ENCODE measurements at places on chromosomes 7 and 10.

GRCh38 chr10:114715171-114715670 lies 57.1 kb upstream of the ABLIM1 start:
- DNase-seq, result no peak

DNA sequence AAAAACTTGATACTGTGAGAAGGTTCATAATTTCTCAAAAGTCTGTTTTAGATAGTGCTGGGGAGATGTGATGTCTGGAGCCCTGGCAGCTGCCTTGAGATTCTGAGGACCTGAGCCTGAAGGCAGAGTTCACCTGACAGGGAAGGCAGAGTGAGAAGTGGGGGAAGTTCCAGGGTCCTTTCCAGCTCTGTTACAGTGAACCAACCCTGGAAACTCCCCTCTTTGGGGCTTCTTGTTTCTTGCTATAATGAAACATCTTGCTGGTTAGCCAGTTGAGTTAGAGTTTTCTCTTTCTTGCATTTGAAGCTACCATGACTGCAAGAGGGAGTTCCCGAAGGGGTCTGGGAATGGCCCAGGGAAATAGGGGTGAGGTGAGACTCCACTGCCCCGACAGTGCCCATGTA lies 158.9 kb upstream of the TNRC18 start:
- DNase-seq, result no peak

- no peak for DNase-seq
These were observed 49.9 kb downstream of the COA1 start for GRCh38 chr7:43679210-43680068.

GRCh38 chr10:30829901-30830300 lies 200.3 kb upstream of the LYZL2 start:
- DNase-seq, result no peak

DNA sequence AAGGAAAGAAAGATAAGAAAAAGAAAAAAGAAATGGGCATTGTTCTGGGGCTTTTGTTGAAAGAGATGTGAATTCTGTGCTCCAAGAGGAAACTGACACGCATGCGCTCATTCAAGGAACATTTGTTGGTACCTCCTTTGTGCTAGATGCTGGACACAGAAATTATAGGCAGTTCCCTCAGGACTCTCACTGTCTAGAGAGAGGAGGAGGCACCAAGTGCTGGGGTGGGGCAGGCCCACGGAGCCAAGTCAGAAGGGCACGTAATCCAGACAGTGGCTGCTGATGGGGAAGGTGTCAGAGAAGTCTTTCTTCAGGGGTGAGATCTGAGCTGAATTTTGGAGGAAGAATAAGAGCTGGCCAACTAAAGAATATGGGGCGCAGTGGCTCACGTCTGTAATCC lies 2.9 kb upstream of the ZFYVE27 start:
- DNase-seq, result no peak

- DNase-seq, result no peak
These were observed 93.7 kb downstream of the MYL10 start for GRCh38 chr7:101535351-101535751.

DNA sequence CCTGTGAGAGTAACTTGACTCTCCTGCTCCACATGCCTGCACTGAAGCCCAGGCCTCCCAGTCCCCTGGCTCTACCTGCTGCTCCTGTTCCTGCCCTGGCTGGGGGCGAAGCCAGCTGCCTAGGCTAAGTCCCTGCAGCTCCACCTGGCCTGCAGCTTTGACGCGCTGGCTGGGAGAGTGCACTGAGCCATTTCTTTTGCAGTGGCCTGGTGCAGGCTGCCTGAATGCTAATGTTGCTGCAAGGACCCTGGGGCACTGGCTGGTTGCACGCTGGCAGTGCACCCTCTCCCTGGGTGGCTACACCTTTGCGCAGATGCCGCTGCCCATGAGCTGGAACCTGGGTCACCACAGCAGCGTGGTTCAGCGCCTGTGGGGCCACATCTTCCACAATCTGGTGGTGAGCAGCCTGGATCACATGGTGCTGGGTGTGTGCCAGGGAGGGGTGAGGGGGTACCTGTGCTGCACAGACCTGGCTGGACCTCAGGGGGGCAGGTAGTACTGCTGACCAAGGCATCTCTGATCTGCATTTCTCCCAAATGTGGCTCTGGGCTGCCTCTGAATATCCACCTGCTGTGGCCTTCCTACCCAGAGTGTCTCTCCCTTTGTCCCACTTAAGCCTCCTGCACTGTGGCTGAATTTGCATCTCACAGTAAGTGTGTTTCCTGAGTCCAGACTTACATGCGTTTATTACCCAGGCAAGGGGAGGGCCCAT lies 20.0 kb downstream of the IMPDH1 start:
- DNase-seq, result no peak

- DNase-seq, result no peak
These were observed 236.9 kb downstream of the SFMBT2 start for GRCh38 chr10:7173948-7174347.

DNA sequence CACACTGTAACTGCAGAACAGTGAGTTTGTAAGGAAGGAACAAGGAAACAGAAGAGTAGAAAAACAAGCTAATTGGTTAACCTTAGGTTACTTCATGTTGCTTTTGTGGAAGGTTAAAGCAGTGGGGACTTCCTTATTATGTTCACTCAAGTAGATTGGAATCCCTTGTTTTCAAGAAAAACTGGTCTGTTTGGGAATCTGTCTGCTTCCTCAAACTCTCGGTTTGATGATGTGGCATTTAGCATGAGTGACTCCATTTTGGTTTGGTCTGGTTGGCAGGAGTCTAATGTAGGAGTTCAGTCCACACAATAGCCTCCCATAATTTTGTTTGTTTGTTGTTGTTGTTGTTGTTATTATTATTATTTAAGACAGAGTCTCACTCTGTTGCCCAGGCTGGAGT lies 3.8 kb upstream of the TRIM56 start:
- DNase-seq, result no peak

- DNase-seq, result no peak
These were observed 13.3 kb downstream of the AKR1E2 start for GRCh38 chr10:4839353-4839752.

DNA sequence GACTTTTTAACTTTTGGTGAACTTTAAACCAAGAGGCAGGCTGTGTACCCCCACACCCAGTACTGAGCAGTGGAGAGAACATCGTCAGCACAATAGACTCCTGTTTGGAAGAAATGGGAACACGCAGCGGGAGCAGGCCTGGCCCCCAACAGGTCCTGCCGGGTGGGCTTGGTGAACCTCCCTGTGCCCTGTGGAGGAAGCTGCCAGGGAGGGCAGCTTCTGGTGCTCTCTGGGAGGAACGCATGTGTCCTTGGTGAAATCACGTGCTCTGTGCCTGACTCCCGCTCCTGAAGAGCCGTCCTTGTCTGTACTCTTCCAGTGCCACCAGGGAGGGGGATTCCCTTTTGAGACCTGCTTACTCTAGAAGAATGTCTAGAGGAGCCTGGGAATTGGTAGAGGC lies 31.6 kb downstream of the CHAT start:
- no peak for DNase-seq

- no peak for DNase-seq
These were observed 10.3 kb upstream of the AOC1 start for GRCh38 chr7:150842018-150842417.

- DNase-seq, result no peak
These were observed 167.8 kb downstream of the BAMBI start for GRCh38 chr10:28845009-28845682.

DNA sequence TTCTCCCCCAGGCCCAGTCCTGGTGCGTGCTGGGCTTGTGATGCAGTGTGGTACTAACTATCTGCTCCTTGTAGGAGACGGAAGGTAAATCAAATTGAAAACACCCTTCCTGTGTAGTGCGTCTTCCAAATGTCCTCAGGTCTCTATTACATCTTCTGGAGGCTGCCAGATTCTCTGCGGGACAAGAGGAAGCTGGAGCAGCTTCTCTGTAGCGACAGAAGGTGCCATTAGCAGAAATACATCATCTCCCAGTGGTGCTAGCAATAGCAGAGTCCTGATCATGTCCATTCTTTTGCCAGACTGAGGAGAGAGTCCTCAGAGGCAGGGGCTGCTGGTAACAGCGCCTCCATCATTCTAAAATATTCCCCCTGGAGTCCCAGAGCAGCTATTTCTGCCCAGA lies 675.2 kb downstream of the LRMDA start:
- DNase-seq, result no peak

DNA sequence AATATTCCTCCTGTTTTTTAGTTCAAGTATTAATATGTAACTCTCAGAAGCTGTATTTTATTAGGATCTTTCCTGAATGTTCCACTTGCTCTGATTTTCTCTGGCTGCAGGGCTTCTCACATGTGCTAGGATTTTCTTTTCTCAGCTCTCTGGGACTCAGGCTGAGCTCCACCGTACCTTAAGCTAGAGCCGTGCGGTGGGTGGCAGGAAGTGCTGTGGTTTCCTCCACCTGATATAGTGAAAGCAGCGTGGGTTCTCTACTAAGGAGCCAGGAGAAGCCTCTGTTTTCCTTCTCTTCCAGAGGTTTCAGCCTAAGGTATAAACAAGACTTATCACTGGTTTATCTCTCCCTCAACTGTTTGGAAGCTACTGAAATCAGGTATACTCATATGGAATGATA lies 433.6 kb downstream of the NRG3 start:
- no peak for DNase-seq

- DNase-seq, result no peak
These were observed 407 bp upstream of the MKRN1 start for GRCh38 chr7:140479739-140480084.

GRCh38 chr7:44346063-44346462 lies 20.7 kb upstream of the CAMK2B start:
- DNase-seq, result no peak

- no peak for DNase-seq
These were observed 6.4 kb downstream of the SPOCK2 start for GRCh38 chr10:72081772-72082590.

All from stimulated activated CD4-positive, alpha-beta T cell treated with anti-CD3 and anti-CD28 coated beads, Interleukin-1b, Interleukin-23, amount 100 ng/mL, for 48 hours (primary cell).